GF-D8 (cell line): ENCODE measurements at places on chromosomes 1 and 21.

GRCh38 chr1:76053021-76053420 lies 21.5 kb upstream of the ST6GALNAC3 start:
- DNase-seq, result no peak

DNA sequence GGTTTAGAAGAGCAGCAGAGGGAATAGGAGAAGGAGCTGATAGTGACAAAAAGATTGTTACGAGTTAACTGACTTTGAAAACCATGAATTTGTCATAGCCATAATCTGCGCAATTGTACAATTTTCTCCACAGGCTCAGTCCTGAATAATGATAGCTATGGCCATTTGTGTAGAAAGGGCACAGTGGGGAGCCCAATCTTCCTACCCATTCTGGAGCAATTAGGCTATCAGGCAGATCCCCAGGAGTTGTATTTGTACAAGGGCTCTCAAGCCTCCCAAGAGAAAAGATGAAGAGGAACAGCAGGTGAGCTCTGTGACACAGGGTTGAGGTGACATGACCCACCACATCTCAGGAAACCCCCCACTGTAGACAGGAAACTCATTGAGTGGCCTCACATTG lies 42.1 kb upstream of the SAMD13 start:
- no peak for DNase-seq

DNA sequence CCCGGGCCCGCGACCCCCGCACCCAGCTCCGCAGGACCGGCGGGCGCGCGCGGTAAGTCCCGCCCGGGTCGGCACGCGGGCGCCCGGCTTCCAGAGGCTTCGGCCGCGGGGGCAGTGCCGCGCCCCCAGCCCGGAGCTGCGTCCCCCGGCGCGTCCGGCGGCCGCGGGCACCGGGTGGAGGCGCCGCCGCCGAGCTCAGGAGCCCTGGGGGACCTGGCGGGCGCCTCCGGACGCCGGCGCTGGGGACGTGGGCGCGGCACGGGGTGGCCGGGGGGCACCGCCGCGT lies 227 bp downstream of the NBL1 start:
- no peak for DNase-seq

DNA sequence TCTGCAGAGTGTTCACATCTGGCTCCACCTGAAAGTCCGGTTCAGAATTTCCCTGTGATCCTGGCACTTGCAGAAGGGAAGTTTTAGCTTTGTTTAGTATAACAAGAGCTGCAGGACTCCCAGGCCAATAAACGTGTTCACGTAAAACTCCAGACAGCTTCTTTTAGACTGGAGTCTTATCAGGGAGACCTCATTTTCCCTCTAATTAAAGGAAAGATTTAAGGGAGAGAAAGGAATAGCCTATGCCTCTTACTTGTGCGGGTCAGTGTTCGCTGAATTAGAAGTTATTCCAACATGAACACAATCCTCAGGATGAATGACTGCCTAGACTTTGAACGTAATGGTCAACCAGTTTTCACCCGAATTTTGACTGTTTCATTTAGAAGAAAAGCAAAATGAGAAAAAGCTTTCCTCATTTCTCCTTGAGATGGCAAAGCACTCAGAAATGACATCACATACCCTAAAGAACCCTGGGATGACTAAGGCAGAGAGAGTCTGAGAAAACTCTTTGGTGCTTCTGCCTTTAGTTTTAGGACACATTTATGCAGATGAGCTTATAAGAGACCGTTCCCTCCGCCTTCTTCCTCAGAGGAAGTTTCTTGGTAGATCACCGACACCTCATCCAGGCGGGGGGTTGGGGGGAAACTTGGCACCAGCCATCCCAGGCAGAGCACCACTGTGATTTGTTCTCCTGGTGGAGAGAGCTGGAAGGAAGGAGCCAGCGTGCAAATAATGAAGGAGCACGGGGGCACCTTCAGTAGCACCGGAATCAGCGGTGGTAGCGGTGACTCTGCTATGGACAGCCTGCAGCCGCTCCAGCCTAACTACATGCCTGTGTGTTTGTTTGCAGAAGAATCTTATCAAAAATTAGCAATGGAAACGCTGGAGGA lies 202.1 kb upstream of the SGIP1 start:
- no peak for DNase-seq

DNA sequence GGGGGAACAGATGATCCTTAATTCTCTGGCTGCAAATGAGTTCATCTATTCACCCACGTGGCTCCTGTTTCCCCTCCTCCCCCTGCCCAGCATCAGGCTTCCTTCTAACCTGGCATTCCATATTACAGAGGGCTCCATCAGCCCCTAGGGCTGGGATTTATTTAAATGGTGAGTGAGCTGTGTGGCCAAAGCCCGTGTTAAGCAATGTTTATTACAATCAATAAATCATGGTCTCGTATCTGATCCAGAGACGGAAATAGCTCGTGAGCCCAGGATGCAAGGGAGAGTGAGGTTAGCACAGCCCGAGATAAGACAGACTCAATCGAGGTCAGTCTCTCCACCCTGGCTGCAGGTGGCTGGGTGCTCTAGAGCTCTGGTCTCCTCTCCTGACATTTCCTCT lies 43.1 kb upstream of the IGSF21 start:
- no peak for DNase-seq

GRCh38 chr1:51968632-51969031 lies 21.9 kb downstream of the RAB3B start:
- no peak for DNase-seq

DNA sequence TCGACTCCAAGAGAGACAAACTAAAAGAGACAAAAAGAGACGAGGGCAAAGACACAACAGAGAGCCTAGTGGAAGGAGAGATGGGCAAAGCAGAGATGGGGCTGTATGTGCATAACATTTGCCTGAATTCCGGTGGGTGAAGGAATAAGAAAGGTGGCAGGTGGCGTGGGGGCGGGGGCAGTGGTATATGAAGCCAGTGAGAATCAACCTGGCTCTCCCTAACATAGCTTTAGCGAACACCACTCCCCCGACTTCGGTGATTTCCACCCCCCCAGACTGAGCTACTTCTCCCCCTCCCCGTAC lies 1.1 kb downstream of the INKA2 start:
- no peak for DNase-seq

- DNase-seq, result no peak
Measured at GRCh38 chr1:30895944-30896660, 12.5 kb downstream of the SDC3 start.
